ENCODE measurements at places on chromosomes 7 and 10.

GRCh38 chr7:154306036-154306435 is 253.8 kb downstream of the DPP6 start:
- no peak for DNase-seq

GRCh38 chr7:128003167-128003566 is 28.1 kb downstream of the LRRC4 start:
- DNase-seq: no peak

GRCh38 chr10:101566333-101567164 is 21.5 kb downstream of the POLL start:
- DNase-seq: no peak

- DNase-seq: no peak
Measured at GRCh38 chr10:81036257-81036656, 498.6 kb downstream of the SH2D4B start.

DNA sequence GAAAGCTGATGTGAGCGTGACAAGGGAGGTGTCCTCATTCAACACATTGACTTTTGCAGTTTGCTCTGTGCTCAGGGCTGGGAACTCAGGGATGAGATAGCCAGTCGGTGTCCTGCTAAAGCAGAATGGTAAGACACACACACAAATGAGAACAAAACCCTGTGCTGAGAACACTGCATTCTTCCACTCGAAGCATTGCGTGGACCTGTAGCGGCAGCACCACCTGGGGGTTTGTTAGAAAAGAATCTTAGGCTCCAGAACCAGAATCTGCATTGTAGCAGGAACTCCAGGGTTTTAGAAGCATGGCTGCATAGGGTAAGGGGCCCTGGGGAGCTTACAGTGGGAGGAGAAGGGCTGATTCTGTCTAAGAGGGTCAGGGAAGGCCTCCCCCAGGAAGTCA is 21.5 kb upstream of the OGDHL start:
- DNase-seq: no peak

DNA sequence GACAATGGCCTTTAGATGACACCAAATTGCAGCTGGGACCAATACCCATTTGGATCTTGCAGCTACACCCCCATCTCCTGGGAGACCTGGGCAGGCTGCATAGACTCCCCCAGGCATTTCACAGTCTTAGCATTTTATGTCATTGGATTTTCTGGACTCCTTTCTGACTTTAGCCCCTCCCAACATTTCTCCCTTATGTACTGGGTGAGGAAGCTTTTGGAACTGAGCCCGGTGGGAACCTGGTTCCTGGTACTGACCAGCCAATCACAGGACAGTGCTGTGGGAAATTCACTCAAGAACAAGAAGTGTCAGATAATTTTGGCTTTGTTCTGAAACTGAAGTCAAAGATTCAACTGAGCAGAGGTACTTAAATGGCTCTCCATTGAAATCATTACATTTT is 177.7 kb downstream of the ACTR3B start:
- DNase-seq: no peak

DNA sequence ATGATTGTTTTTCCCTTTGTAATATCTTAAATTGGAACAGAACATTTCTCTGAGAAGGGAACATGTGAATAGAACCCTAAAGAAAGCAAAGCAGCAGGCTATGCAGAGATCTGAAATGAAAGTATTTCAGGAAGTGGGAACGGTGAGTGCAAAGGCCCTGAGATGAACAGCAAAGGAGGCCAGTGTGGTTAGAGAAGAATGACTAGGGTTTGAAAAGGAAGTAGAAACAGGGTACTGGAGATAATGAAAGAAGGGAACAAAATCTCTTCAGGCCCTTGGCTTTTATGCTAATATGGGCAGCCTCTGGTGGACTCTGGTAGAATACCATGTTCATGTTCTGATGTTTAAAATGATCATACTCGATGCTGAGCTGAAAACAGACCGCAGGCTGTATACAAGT is 22.2 kb downstream of the ARHGAP21 start:
- DNase-seq: no peak

DNA sequence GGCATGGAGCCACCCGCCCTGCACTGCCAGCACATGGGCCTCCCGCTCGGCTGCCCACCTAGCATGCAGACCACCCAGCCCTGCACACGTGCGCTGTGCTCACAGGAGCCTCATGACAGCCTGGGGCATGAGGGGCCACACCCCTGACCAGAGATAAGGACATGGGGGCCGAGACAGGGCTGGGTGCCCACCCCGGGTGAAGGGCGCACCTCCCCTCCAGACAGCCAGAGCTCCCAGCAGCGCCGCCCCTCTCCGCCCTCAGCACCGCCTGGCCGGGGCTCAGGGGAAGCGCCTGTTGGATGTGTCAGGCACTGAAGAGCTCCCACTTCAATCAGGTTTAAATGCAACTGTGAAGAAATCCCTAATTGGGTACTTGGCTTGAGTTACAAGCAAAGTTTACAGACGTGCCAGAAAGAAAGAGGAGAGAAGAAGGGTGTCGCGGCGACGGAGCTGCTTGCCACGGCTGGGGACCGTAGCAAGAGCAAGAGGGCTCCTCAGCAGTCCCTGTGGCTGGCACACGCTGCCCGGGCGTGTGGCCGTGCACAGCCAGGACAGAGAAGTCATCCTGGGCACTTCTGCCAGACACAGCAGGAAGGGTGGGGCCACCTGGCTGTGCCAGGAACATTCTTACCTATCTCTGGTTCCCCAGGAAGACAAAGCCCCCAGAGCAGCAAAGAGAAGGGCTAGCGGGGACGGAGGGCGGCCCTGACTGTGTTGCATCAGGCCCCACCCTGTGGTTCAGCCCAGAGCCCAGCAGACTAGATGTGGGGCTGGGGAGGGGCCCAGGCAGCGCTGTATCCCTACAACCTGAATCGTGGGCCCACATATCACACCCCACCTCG is 247.4 kb downstream of the ELFN1 start:
- no peak for DNase-seq

DNA sequence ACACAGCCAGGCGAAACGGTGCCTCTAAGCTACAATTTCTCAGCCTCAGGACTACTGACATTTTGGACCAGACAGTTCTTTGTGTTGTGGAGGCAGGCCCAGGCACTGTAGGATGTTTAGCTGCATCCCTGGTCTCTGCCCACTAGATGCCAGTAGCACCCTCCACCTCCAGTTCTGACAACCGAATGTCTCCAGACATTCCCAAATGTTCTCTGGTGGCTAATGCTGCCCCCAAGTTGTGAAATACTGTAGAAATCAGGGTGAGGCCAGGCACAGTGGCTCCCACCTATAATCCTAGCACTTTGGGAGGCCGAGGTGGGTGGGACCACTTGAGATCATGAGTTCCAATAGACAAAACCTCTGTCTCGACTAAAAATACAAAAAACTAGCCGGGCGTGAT is 18.2 kb downstream of the HNRNPF start:
- no peak for DNase-seq

DNA sequence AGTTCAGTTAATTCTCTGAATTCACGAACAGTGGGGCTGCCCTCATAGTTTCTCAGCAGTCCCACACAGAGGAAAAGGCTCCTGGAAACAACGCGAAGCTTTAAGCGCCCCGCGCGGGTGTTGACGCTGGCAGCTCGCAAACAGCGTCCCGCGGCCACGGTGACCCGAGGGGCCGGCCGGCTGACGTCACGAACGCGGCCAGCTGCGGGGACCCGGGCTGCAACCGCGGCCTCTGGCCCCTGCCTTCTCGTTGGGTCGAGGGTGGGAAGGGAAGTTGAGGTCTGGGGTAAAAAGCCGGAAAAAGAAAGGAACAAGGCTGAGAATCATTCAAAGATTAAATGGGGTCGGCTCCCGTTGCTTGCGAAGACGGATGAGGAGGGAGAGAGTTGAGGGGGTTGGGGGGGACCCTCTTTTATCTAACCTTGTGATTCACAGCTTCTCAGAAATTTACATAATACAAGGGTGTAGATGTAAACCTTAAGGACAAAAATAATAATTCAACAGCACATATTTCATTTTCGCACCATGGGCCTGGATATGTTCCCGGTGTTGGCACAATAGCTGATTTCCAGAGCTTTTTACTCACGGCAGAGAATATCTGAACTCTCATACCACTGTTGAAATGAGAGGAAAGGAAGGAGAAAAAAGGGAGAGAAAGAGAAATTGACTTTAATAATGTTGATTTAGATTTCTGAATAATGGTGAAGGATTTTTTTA is 7.3 kb upstream of the FEZF1 start:
- DNase-seq: no peak

DNA sequence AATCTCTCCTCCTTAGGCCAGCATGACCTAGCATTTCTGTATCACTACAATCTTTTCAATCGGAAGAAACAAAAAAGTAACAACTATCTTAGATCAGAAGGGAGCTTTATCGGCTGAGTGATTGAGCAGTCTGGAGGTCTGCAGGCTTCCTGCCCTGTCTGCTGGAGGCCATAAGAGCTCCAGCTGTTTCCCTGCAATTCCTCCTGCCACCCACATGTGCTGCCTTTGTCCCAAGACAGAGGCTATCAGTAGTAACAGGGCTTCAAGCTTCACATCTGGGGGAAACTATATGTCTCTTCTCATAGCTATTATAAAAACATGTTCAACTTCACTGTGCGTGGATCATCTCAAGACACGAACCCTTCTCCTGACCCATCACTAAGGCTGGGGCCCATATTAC is 70.1 kb upstream of the VWC2 start:
- DNase-seq: no peak

- no peak for DNase-seq
Measured at GRCh38 chr7:64775289-64775688, 18.9 kb upstream of the ZNF138 start.

GRCh38 chr7:75596727-75597614 is 104.9 kb downstream of the SPDYE5 start:
- DNase-seq: no peak

- no peak for DNase-seq
Measured at GRCh38 chr10:78462176-78462575, 428.5 kb downstream of the RPS24 start.

- no peak for DNase-seq
Measured at GRCh38 chr7:44148961-44149536, 7.9 kb upstream of the MYL7 start.

DNA sequence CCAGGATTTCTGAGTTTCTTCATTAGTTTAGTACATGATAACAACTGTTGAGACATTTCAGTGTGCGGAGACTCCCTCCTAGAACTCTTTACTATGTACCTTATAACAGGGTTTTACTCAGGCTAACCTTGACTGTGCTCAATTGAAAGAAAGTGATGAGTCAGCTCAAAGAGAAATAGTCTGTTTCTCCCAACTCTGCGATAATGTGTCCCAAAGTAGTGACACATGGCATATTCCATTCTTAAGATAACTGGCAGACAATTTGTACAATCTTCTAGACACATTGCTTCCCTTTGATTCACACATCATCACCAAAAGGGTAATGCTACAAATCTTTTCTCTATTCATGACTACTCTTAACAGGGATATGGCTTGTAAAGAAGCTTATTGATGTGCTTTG is 645.2 kb downstream of the AUTS2 start:
- no peak for DNase-seq

DNA sequence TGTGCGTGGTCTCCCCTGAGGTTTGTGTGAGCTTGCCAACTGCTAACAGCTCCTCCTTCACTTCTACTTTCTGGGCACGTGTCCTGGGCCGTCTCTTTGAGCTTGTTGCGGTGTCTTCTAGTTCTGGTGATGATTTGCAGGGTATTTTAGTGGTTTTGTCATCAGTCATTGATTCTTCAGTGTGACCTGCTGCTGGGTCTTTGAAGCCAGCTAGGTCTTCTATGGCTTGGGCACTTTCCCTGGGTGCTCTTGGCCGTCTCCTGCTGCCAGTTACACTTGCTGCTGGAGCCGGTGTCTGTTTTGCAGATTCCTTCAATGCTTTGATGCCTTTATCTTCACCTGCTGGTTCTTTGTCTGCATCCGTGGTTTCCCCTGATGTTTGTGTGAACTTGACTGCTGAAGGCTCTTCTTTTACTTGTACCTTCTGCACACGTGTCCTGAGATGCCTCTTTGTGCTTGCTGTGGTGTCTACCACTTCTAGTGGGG is 23.0 kb downstream of the MKI67 start:
- DNase-seq: no peak

DNA sequence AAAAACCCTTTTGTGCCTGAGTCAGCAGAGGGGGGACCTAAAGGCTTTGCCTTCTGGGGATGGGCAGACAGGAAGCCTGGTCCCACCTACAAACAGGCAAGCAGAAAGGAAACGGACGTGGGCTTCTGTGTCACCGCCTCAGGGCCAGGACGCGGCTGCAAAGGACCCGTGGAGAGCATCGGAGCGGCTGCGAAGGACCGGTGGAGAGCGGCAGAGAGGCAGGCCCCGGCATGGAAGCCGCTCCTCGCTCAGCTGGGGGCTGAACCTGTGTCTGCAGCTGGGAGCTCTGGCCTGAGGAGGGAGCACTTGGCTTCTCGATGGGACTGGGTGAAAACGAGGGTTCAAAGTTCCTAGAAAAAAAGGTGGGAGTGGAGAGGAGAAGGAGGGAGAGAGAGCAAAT is 125.4 kb upstream of the PPP2R2D start:
- no peak for DNase-seq

- DNase-seq: no peak
Measured at GRCh38 chr7:113120647-113121046, 2.3 kb upstream of the SMIM30 start.
